ENCODE measurements at places on chromosomes 11 and 22. TPM values are rescaled to one million over a fixed set of nuclear protein-coding genes. Genes with fewer than 3 reads are reported as not detected.

DNA sequence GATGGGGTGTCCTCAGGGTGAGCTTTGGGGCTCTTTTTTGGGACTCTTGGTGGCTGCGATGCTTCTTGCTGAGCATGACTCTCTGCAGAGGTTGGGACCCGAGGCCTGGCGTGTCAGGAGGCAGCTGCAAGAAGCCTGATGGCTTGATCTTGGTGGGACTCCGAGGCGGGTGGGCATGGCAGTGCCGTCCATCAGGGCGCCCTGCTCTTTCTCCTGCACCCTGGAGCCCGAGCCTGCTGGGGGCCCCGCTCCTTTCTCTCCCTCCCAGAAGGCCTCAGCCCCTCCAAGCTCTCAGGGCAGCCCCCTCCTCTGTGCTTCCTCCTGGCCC is 432.7 kb downstream of the TBC1D22A start:
- no peak for DNase-seq

GRCh38 chr11:64863391-64864060 is 14.9 kb downstream of the EHD1 start:
- DNase-seq: no peak

DNA sequence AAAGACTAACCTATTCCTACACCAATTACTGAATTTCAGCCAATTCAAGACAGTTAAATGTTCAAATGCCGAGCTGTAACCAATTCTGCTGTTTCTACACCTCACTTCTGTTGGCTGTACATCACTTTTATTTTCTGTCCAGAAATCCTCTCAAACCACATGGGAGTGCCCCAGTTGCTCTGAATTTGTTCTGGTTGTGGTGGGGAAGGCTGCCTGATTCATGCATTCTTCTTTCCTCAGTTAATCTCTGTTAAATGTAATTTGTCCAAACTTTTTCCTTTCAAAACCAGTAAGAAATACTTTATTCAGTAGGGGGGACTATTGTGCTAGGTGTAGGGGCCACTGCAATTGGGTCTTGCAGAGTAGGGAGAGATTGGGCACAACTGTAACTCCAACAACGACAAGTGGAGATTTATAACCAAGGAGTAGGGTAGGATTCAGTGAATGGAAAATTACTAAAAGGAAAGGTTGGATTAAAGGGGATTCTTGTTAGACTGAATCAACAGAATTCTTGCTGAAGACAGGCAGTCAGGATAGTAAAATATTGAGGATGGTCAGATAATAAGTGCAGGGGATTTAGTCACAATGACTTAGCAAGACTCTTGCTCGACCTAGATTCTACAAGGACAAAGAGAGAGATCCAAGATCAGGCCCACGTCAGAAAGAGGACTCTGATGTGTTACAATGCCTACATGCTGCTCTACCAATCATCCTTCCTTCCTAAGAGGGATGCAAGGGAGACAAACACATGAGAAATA is 593.5 kb upstream of the FAT3 start:
- DNase-seq: no peak

GRCh38 chr11:14041040-14041439 is 78.5 kb downstream of the SPON1 start:
- DNase-seq: no peak

GRCh38 chr11:11220786-11221185 is 132.3 kb downstream of the CSNK2A3 start:
- DNase-seq: no peak

GRCh38 chr22:39130892-39131855 is 21.3 kb downstream of the CBX7 start:
- DNase-seq: peak; percentile 59

DNA sequence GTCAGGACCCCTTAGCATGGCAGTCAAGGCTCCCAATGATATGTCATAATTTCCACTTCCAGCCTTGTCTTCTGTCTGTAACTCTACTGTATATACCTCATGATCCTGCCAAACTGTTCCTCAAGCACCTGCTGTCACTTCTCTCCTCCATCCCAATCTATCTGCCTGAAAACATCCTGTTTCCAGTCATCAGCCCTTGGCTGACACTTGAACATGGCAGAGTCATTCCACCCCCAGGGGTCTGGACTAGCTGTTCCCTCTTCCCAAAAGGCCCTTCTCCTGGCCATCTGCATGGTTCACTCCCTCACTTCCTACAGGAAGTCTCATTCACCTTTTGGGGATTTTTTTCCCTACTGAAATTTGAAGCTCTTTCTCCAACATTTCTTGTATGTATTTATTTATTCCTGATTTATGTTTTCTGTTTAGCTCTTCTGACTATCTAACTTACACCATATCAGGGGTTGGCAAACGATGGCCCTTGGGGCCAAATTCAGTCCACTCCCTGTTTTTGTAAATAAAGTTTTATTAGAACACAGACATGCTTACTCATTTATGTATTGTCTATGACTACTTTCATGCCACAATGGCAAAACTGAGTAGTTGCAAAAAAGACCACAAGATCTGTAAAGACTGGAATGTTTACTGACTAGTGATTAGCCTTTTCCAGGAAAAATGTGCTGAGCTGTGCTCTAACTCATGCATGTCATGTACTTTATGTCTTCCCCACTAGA is 278.4 kb downstream of the KIRREL3 start:
- DNase-seq: no peak

DNA sequence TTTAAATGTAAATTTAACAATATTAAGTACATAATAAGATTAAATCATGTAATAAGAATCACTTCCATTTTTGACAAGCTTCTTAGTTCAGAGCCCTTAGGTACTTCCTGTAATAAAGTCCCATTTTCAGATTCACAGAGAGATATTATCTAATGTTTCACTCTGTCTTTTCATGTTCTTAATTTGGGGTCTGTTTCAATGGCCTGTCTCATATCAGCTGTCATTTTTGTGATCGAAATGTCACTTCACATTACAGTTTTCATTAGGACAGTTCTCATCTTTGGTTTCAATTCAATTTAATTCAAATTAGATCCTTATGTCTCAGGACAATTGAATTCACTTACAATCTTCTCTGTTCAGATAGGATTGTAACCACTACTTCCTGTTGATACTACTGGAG is 22.6 kb upstream of the OLFML1 start:
- no peak for DNase-seq

DNA sequence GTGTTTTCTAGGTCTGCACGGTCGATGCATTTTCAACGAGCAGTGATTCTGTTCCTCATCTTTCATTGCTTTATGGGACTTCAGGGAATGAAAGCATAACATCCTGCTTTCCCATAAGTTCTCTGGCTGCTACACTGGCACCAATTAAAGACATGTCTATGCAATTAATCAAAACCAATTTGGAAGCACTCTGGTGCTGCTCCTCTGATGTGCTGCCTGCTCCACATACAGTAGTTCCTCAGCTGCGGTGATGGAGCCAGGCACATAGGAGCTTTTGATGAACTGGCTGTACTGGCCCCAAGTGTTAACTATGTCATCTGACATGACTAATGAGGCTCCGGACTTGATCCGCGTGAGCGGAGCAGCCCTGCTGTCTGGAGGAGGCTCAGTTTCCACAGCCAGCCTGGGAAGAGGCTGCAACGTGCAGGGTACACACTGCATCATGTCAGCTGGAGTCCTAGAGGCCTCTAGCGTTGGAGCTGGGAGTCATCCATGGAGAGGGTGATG is 29.8 kb downstream of the GVQW3 start:
- no peak for DNase-seq

- no peak for DNase-seq
These were observed 61.8 kb downstream of the SGSM3 start for GRCh38 chr22:40432157-40432556.

DNA sequence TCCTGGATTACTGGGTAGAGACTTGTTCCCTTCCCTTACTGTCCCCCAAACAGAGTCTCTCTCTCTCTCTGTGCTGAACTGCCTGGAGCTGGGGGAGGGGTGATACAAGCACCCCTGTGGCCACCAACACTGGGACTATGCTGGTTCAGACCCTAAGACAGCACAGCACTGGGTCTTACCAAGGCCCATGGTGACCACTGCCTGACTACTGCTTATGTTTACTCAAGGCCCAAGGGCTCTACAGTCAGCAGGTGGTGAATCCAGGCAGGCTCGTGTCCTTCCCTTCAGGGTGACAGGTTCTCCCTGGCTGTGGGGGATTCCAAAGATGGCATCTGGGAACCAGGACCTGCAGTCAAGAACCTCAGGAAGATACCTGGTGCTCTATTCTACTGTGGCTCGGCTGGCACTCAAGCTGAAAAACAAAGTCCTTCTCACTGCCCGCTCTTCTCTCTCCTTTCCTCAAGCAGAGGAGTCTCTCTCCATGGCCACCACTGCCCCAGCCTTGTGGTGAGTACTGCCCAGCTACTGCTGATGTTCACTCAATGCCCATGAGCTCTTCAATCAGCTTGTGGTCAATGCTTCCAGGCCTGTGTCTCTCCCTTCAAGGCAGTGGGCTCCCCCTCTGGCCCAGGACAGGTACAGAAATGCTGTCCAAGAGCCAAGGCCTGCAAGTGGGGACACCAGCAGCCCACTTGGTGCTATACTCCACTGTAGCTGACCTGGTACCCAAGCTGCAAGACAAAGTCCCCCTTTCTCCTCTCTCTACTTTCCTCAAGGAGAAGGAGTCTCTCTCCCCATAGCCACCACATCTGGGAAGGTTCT is 41.8 kb upstream of the SHANK2 start:
- DNase-seq: no peak

- DNase-seq: no peak
These were observed 23.9 kb upstream of the ZC3H12C start for GRCh38 chr11:110069158-110069737.

GRCh38 chr11:116189408-116190170 is 583.2 kb downstream of the BUD13 start:
- DNase-seq: no peak

- DNase-seq: no peak
These were observed 17.1 kb upstream of the NRIP3 start for GRCh38 chr11:9020916-9021315.

GRCh38 chr11:12321217-12321937 is 56.0 kb upstream of the PARVA start:
- no peak for DNase-seq

DNA sequence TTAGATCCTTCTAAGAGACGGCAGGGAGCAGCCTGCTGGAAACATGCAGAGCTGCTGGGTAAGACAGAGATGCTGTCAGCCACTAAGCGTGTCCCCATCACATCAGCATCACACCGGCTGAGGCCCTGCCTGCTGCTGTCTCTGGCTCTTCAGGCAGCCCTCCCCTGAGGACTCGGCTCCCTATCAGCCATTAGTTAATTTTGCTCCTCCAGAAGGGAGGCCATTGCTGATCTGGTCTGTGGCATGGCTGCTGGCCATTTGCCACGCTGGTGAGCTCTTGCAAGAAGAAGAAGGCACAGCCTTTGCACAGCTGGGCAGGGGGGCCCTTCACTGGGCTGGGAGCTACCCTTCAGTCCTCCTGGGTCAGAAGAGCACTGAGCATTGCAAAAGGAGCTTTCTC is 131.2 kb upstream of the PARVA start:
- DNase-seq: no peak

GRCh38 chr11:119316016-119316728 is 758 bp downstream of the MCAM start:
- DNase-seq: no peak

GRCh38 chr11:8786933-8787332 is 104.3 kb downstream of the RPL27A start:
- DNase-seq: no peak

Gene ZNF280A
- 2.9 TPM for total RNA-seq

Gene YPEL1
- 0.21 TPM for total RNA-seq

Gene MUC2
- total RNA-seq: not detected

Gene MGAT3
- total RNA-seq: not detected

Gene OR10D3
- total RNA-seq: not detected

Gene ZNF74
- total RNA-seq: 7.4 TPM

Data from HepG2 (cell line).